ENCODE measurements at places on chromosomes 12 and 14.

- no peak for DNase-seq
Observed at GRCh38 chr12:90972226-90972625, 17.2 kb upstream of the CCER1 start.

DNA sequence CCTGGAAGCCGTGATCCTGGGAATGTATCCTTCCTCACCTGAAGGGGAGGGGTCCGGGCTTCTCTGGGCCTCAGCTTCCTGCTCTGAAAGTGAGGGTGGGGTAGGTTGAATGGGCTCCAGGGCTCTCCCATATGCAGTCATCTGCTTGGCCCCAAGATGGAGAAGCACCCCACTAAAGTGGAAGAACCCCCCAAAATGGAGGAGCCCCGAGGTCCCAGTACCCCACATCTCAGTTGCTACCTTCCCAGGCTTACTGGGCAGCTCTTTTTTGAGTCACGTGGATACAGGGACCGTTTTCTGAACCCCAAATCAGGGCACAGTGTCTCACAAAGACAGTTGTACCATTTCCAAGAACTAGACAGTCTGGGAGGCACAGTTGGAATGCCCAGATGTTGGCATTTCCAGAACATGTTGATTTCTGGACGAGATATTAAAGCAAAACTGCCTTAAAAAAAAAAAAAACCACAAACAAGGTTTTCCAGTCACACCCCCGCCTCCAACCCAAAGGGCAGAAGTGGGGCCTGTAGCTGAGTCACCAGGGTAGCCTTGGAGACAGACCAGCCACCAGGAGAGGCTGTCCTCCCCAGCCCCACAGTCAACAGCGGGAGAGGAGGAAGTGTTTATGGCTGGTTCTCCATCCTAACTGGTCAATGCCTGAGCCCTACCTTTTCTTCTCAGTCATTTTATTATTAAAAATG lies 12.1 kb downstream of the VASH1 start:
- no peak for DNase-seq

- DNase-seq, result no peak
Observed at GRCh38 chr12:90826036-90826435, 128.9 kb downstream of the CCER1 start.

- no peak for DNase-seq
Observed at GRCh38 chr12:127334365-127334764, 932.6 kb upstream of the TMEM132C start.

DNA sequence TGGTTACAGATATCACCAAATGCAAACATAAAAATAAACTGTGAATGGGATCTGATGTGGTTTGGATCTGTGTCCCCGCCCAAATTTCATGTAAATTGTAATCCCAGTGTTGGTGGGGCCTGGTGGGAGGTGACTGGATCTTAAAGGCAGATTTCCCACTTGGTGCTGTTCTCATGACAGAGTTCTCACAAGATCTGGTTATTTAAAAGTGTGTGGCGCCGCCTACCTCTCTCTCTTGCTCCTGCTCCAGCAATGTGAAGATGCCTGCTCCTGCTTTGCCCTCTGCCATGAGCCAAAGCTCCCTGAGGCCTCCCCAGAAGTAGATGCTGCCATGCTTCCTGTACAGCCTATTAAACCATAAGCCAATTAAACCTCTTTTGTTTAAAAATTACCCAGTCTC lies 47.8 kb downstream of the SLC25A21 start:
- DNase-seq, result no peak

DNA sequence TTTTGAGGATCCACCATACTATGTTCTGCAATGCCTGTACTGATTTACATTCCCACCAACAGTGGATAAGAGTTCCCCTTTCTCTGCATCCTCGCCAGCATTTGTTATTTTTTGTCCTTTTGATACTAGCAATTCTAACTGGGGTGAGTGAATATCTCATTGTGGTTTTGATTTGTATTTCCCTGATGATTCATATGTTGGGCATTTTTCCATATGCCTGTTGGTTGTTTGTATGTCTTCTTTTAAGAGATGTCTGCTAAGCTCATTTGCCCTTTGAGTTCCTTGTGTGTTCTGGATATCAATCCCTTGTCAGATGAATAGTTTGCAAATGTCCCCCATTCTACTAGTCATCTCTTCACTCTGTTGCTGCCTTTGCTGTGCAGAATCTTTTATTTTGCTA lies 49.0 kb upstream of the MSRB3 start:
- DNase-seq, result no peak

DNA sequence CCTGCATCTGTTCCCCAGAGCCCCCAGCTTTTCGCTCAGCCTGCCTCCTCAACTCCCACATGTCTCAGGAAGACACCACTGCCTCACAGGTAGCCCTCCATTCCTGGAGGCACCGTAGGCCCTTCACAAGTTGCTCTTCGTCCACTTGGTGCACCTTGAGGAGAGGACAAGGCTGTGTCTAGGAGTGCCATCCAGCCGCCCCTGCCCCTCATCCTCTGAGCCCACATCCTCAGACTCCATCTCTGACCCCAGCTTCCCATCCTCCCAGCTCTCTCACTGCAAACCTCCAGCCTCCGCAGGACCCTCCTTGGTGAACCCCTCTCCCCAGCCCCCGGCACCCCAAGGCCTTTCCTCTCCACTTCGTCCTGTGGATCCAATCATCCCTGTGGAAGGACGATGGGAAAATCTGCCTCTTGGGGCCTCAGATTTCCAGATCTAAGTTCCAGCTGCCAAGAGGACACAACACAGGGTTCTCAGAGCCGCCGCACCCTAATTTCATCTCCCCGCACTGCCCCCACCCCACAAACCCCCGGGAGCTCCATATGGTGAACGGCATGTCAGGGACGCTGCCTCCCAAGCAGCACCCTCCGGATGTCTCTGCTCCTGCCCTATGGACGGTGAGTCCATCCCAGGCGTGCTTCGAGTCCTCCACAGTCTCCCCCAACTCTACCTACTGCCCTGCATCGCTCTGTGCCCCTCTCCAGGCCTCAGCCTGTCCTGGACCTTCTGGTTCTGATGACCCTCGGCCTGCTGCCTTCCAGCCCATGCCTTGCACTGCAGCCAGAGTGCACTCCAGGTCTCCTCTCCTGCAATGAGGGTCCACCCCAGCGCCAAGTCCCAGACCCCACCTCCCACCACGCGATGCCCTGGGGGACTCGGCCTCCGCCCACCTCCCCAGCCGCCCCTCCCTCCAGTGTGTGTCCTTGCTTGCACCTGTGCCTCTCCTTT lies 314.1 kb upstream of the DIO3 start:
- DNase-seq, result no peak

DNA sequence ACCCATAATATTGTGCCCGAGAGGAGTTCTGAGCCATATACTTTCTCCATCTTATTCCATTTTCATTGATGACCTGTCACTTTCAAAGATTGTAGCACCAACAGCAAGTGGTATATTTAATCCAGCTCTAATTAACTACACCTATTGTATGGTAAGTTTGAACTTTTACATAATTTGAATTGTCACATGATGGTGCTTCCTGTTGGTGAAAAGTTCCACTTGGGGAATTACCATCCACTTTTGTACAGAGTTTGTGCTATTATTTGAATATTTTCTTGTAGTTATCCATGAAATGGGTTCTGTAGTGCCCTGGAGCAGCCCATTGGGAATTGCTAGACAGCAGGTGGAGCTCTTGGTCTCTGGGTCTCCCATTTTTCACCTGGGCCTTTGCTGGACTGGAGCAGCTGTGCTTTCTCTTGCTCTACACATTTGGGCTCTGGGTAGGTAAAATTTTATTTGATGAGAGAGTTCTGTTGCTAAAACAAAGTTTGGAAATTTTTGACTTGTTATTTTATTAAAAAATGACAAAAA lies 3.0 kb downstream of the SMCO3 start:
- no peak for DNase-seq

DNA sequence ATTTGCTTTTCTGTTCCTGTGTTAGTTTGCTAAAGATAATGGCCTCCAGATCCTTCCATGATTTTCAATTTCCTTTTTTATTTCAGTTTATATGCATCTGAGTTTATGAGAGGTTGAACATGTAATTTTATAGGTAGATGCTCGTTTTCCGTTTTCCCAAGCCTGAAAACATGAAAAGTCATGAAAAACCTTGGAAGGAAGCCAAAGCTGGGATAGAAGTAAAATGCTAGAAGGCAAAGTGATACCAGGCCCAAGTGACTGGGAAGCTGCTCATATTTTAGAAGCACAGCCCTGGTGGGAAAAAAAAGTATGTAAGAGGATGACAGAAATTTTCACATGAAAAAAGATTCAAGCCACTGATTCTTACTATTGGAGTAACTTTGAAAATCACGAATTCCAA lies 290.8 kb downstream of the PRKD1 start:
- DNase-seq, result no peak

DNA sequence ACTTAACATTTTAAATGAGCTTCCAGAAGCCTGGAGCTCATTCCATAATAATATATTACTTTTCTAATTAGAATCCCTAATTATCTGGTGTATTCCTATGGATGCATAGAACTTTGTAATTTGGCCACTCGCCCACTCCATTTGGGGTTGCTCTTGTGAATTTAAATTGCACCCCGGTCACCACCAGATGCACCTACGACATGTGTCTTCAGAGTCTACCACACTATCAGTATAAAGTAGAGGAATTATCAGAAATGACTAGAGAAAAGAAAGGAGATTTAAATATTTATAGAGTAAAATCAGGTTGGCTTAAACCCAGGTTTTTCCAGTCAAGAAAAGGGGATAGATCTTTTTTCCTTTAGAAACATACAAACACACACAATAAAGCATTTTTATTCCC lies 145.8 kb upstream of the DCN start:
- no peak for DNase-seq

DNA sequence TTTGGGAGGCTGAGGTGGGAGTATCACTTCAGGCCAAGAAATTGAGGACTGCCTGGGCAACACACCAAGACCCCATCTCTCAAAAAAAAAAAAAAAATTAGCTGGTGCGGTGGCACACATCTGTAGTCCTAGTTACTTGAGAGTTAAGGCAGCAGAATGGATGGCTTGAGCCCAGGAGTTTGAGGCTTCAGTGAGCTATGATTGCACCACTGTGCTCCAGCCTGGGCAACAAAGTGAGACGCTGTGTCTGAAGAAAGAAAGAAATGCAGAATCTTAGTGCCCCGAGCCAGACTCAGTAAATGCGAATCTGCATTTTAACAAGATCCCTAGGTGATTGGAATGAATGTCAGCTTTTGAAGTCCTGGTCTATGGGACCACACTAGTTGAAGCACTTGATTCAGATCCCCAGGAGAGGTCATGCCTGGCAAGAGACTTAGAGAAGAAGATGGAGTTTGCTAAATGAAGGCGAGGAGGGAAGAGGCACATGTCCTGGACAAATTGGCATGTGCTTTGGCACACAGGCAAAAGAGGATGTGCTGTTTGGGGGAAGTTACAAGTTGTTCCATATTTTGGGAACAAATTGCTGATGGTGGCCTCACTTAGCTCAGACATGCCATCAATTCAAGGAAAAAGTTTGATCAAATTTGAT lies 56.6 kb downstream of the DRAM1 start:
- no peak for DNase-seq

DNA sequence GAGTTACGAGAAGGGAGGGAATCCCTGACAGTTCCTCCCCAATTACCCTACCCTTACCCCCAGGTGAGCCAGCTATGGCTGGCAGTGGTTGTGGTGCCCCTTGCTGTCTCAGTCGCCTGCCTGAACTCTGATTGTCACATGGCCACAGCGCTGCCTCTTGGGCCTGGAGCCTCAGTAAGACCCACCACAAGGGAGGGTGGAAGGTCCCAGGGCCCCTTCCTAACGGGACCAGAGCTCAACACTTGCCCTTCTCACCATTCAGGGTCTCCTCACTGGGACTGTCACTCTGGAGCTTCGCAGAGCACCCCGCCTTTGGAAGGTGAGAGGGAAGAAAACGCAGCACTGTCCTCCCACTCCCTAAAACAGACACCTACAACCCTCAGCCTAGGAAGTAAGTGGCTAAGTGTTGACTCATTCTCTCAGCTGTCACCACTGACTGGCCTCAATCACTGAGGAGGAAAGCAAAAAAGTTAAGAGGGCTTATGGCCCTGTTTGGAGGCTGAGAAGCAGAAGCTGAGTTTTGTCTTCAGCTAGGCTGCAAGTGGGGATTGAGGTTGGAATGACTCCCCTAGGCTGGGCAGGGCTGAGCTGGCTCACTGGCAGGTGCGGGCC lies 1.0 kb downstream of the TMEM253 start:
- DNase-seq, result no peak

GRCh38 chr12:92619026-92619425 lies 83.8 kb upstream of the PLEKHG7 start:
- no peak for DNase-seq

DNA sequence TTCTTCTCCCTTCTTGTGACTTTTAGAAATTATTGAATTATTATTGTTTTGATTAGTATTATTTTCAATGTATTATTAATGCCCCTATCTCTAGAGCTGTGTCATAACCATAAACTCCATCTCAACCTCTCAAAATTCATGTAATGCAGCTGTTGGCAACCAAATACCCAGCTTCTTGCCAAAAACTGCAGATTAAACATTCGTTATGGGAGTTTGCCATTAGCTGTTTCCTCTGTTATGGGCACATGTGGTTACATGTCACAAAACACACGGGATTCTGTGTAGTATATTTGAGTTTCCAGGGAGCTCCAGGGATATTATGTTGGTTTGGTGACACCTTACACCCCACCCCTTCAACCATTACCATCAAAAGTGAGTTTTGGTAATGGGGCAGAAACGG lies 2.8 kb upstream of the ALX1 start:
- no peak for DNase-seq

DNA sequence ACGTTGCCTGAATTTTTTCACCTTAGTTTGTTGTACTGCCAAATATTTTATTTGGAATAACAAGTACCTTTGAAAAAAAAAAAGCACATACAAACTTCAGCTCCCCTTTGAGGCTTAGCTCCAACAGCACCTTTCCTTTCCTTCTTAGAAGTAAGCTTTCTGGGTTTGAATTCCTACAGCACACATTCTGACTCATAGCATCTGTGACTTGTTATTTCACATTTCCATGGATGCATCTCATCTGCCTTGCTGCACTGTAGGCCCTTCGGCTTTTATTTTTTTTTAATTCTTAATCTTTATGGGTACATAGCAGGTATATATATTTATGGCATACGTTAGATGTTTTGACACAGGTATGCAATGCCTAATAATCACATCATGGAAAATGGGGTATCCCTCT lies 7.2 kb downstream of the LGALS3 start:
- DNase-seq, result no peak

DNA sequence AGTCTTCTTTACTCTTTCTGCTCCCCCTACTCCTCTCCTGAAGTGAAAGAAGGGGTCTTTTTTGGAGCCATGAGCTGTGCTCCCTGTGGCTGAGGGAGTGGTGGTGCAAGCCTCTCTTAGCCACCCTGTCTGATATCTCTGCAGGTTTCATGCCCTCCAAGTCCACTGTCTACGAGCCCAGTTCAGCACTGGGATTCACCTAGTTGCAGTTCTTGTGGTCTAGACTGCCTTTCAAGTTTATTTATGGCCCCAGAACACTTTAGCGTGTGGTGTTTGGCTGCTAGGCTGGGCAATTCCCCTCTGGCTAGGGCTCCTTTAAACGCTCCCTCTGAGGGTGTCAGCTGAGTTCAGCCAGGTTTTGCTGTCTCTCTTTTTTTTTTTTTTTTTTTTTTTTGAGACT lies 908.6 kb downstream of the TRHDE start:
- DNase-seq, result no peak

- DNase-seq, result no peak
Observed at GRCh38 chr14:53640695-53641094, 315.9 kb downstream of the BMP4 start.

GRCh38 chr12:19752712-19753111 lies 313.4 kb downstream of the AEBP2 start:
- DNase-seq, result no peak

All from activated CD4-positive, alpha-beta T cell treated with anti-CD3 and anti-CD28 coated beads, Interleukin-2, amount 50 U/mL, for 48 hours (primary cell).